Type B pancreatic cell (in vitro differentiated cells): ENCODE measurements at places on chromosomes 4 and X. TPM values are rescaled to one million over a fixed set of nuclear protein-coding genes. Genes with fewer than 3 reads are reported as not detected.
A peak's percentile ranks its signal among the peaks of the same experiment; 100 is the strongest.

Gene NDNF
- 14.6 and 17.4 TPM in 2 replicates for total RNA-seq

Gene CFAP47
- total RNA-seq: 0.31 and 3.0 TPM in 2 replicates

Gene GAGE13
- not detected in 2 replicates for total RNA-seq

DNA sequence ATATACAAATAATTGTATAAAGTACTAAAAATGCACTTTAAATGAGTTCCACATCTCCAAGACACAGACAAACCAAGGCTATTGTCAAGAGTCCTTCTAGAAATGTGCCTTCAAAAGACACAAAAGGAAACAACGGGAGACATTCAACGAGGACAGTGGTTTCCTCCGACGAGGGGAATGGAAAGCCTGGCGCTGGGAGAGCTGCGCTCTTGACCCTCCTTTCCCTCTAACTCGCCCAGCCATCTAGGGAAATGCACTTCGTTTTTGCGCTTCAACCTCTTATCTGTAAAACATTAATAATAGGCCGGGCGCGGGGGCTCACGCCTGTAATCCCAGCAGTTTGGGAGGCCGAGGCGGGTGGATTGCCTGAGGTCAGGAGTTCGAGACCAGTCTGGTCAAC lies 37.0 kb downstream of the ZFP42 start:
- peaks cover 4% of the 10 kb centered on the region for H3K36me3 ChIP-seq
- peak overlapping the region; percentile 41 for H3K4me3 ChIP-seq
- H3K4me1 ChIP-seq: peaks cover 6% of the 10 kb centered on the region
- H3K27ac ChIP-seq: no peak overlapping the region

DNA sequence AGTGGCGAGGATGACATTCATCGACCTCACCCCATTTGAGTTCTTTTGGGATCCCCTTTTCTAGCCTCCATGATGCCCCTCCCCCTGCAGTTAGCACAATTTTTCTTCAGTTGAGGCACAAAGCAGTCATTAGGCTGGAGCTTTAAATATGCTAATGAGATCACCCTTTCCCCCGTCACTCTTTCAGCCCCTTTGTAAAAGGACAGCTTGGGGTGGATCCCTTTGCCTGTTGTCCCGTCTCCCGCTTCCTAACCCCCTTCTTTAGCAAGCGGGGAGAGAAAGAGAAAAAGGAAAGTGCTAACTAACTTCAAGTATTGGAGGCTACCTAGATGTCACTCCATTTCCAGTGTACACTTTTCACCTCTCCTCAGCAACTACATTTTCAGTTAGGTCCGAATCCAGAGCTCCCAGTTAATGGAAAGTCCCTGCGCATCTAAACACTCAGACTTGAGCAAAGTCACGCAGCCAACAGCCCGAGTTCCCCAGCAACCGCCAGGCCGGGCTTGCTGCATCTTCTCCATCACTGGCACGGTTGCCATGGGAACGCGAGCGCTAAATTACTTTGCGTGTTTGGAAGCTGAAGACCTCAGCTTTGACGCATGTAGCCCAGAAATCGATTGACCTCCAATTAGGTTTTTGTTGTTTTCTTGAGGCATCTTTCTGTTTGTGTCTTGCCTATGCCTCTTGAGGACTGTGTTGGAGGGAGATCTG lies 76.8 kb downstream of the RTL5 start:
- H3K36me3 ChIP-seq: no peaks in the 10 kb centered on the region
- DNase-seq: no peak
- H3K27ac ChIP-seq: no peak overlapping the region
- H3K4me3 ChIP-seq: no peak overlapping the region

DNA sequence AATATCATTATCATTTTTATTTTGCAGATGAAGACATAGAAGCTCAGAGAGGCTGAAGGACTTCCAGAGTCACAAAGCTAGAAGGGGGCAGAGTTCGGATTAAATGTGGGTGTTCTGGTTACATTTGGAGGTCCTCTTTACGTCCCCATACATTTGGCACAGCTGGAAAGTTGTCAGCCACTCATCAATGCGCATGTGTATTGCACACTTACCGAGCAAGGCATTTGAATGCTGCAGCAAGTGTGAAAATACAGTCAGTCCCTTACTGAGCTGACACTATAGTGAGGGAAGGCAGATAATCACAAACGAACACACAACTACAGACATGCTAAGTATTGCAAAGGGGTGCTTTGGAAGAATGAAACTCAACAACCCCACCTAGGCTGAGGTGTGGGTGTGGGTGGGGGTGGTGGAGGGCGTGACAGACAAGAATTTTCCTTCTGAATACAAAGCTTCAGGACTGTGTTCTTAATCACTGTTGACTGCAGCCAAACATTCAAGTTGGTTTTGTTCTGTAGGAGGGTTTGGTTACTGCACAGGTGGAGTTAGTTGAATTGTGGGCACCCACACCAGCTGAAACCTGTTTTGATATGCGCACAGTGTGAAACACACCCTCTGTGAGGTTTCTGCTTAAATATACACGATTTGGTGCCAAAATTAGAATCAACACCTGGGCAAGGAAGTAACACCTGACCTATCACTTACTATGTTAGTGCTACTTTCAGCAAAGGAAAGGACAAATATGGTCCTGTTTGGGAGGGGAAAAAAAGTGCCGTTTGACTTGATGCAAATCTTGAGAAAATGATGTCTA lies 72.4 kb downstream of the COQ2 start:
- peak overlapping the region; percentile 21 for H3K4me3 ChIP-seq
- H3K4me1 ChIP-seq: peaks cover 5% of the 10 kb centered on the region
- H3K27me3 ChIP-seq: no peaks in the 10 kb centered on the region
- no peak for DNase-seq
- peaks cover 4% of the 10 kb centered on the region for H3K36me3 ChIP-seq
- H3K27ac ChIP-seq: peak overlapping the region; percentile 92

- no peak for DNase-seq
- H3K36me3 ChIP-seq: no peaks in the 10 kb centered on the region
- no peaks in the 10 kb centered on the region for H3K4me1 ChIP-seq
- peaks cover 19% of the 10 kb centered on the region for H3K27me3 ChIP-seq
Observed at GRCh38 chr4:151771664-151772063, 10.9 kb upstream of the GATB start.

DNA sequence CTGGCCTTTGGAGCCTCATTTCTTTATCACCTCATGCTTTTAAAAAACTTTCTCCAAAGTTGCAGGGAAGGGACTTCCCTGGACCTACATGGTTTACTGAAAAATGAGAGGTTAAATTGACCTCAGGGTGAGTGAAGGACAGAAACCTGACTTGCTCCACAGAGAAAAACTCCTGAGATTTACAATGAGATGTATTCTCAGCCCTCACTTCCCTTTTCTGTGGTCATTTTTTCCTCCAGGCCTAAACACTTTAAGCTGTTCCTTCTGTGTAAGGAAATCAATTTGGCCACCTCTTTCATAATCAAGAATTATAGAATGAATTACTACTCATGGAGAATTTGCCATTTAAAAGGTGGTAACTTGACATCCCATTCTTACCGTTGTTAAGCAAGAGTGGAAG lies 77.9 kb downstream of the HPGD start:
- no peaks in the 10 kb centered on the region for H3K4me1 ChIP-seq
- H3K4me3 ChIP-seq: no peak overlapping the region
- no peak overlapping the region for H3K27ac ChIP-seq
- no peaks in the 10 kb centered on the region for H3K36me3 ChIP-seq
- no peak for DNase-seq
